ENCODE measurements at places on chromosomes 5 and 9.

DNA sequence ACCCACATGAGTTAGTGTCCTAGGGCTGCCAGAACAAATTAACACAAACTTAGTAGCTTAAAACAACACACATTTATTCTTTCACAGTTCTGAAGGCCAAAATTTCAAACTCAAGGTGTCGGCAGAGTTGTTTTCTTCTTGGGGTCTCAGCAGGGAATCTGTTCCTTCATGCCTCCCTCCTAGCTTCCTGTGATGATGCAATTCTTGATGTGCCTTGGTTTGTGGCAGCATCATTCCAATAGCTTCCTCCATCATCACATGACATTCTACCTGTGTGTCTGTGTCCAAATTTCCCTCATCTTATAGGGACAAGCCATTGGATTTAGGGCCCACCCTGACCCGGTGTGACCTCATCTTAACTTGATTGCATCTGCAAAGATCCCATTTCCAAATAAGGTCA lies 12.2 kb upstream of the SLC25A48 start:
- no peak for DNase-seq

- DNase-seq, result peak; percentile 61
These were observed 158.6 kb upstream of the SHB start for GRCh38 chr9:38227656-38228055.

DNA sequence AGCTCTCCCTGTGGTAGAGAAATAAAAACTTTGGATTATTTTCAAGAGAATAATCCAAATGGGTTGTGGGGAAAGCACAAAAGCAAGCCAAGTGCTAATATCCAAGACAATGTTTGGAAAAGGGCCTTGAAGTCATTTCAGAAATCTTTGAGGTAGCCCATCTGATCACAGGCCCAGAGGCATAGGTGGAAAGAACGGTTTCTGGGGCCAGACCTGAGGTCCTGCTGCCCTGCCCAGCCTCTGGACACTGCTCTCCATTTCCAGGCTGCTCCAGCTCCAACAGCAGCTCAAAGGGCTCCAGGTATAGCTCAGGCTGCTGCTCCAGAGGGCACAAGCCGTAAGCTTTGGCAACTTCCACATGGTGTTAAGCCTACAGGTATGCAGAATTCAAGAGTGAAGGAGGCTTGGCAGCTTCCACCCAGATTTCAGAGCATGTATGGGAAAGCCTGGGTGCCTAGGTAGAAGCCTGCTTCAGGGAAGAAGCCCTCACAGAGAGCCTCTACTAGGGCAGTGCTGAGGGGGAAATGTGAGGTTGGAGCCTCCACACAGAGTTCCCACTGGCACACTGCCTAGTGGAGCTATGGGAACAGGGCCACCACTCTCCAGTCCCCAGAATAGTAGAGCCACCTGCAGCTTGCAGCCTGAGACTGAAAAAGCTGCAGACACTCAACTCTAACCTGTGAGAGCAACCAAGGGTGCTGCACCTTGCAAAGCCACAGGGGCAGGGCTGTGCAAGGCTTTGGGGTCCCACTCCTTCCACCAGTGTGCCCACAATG lies 133.1 kb downstream of the PIK3R1 start:
- DNase-seq, result no peak

DNA sequence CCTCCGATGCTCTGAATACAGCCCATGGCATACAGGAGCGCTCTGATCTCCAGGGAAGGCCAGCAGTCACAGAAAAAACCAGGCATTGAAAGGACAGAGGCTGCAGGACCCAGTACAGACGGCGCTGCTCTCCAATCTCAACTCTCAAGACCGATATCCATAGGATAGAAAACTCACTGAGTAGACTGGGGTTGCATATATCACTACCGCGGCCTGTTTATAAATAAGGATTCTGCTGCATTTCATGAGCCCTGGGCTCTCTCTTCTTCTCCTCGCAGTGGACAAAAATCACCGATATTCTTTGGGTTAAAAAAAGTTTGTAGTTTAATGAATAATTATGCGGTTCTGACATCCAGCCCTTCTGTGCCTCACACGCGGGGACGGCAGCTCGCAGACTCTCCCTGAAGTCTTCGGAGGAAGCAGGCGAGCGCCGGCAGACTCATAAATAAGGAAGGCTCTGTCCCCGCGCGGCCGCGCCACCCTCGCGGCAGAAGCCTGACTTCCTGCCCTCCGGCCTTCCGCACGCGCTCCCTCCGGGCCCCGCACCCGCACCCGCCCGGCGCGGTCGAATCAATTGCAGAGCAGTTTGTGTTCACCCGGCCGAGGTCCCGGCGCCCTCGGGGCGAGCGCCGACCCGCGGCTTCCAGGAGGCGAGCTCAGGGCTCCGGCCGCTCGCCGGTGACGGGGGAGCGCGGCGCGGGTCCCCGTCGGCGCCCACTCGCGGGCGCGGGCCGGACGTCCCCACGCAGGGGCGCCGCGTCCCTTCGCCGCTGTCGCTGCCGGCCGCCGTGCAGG lies at the start of gene FAM78A:
Gene FAM78A, minus strand, starts transcription at position 417 of the 795 bp plus-strand sequence. Its CDS starts 331 bp downstream, at position 86.
- DNase-seq, result no peak

GRCh38 chr5:55241746-55242145 lies 8.3 kb upstream of the CCNO start:
- peak; percentile 54 for DNase-seq

GRCh38 chr5:9724707-9725106 lies 94.6 kb upstream of the TAS2R1 start:
- DNase-seq, result no peak

GRCh38 chr9:108521063-108521590 lies 334.7 kb downstream of the ACTL7B start:
- DNase-seq, result no peak

DNA sequence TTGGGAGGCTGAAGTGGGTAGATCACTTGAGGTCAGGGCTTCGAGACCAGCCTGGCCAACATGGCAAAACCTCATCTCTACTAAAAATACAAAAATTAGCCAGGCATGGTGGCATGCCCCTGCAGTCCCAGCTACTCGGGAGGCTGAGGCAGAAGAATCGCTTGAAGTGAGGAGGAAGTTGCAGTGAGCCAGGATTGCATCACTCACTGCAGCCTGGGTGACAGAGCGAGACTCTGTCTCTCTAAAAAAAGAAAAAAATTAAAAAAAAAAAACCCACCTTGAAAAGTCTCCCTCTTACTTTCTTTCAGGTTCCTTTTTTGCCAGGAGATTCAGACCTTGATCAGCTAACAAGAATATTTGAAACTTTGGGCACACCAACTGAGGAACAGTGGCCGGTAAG lies 34.2 kb downstream of the CDK7 start:
- DNase-seq, result no peak

GRCh38 chr5:31396611-31397295 lies 135.1 kb downstream of the DROSHA start:
- DNase-seq, result no peak

DNA sequence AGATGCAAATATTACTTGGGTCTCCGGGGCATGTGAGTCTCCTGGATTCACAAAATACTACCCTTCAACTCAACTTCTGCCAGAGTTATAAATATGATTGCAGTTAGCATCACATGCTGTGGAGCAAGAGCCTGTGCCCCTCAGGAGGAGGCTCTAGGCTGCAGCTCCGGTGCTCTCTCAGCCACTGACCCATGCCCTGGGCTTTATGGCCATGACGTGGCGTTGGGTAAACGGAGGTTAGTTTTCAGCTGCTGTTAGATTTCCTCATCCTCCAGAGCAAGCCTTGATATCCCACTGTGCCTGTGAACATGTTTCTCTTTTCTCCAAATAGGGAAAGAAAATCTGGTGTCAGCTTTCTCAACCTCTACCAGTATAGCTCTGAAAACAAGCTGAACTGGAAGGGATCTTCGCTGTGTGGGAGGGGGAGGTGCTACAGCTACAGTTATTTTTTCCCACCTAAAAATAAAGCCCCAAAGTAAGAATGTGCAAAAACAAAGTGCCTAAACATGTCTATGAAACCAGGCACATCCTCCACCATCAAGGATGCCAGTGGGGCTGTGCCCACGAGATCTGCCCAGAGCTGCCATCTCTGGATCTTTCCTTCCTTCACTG lies 124.4 kb upstream of the GPR151 start:
- peak; percentile 21 for DNase-seq

DNA sequence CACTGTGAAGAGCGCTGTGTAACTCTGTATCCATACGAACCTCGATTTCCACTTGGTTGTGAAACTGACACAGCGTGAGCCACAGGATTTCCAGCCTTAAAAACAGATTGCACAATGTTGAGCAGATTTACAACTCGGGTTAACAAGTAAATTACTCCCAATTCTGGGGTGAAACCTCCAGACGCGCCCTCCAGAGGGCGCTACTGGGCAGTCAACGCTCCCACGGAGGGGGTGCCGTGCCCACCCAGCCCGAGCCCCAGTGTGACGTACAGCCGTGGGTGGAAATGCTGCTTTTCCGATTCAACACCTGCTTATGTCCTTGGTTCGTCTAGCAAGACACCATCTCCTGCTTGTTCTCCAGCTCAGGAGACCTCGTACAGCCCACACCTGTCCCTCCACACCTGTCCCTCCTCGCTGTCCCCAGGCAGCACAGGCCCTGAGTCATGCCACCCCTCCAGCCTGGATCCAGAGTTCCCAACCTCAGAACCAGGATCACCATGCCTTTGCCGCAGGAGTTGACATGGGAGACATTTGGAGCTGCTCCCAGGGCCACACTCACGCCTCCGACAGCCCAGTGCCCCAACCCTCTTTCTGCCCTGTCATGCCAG lies 34.4 kb upstream of the SLC6A3 start:
- peak; percentile 6 for DNase-seq

GRCh38 chr9:110555551-110556331 lies 23.8 kb downstream of the SVEP1 start:
- DNase-seq, result no peak

- DNase-seq, result peak; percentile 21
These were observed 9.5 kb downstream of the MTRR start for GRCh38 chr5:7878381-7878873.

DNA sequence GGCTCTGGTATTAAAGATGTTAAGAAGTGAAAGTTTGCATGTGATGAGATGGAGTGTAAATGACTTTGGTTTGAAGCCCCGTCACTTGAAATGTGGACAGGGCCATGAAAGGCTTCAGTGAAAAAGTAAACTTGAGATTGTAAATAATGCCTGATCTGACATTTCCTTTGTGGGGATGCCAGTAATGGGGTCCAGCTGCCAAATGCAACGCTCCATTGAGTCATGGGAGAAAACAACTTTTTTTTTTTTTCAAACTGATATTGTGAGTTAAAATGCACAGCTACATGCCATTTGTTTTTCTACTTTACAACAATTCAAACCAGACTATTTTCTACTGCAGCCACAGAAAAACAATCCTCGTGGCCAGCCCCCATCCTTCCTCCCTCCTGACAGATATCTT lies 327.0 kb upstream of the TNC start:
- no peak for DNase-seq

GRCh38 chr5:33369485-33370465 lies 71.0 kb upstream of the TARS1 start:
- no peak for DNase-seq

DNA sequence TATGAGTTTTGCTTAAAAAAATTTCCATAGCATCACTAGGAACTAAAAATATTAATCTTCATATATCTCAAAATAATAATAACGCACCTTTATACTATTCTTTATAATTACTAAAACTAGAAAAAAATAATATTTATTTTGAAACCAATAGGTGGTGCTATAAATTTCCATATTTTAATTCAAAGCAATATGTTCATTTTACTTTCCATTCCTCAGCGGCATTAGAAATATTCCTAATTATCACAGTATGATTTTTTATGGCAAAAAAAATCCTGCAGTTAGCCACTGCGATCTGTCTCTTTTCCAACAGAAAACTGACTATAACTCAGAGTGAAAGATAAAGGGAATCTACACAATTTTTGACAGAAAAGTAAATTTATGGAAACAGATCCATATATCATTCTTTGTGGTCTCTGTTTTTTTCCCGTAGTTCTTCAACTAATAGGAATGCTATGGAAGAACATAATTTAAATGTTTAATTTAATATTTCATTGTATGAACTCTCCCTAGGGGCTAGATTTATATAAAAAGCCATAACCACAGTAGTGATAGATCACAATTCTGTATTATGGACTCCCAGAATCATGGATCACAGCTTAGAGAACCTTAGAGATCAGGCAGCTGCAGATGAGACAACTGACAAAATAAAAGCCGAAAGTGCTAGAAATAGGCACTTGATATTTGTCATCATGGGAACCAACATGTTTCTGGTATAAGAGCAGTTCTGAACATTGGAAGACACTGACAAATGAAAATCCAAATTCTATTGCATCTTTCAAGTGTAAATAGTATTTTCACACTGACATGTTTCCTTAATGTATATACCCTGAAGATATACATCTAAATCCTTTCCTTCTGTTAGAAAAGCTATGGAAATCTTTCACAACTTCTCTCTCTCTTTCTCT lies 167.7 kb upstream of the MPDZ start:
- peak; percentile 32 for DNase-seq

All from NCI-H1092 treated with DMSO at 0.1 percent for 48 hours (cell line).